ENCODE measurements at places on chromosomes 4 and X.

- DNase-seq = no peak
Measured at GRCh38 chr4:2262944-2263250, 988 bp upstream of the MXD4 start.

GRCh38 chr4:168981460-168981859, 28.6 kb downstream of the CBR4 start:
- no peak for DNase-seq

- DNase-seq = no peak
Measured at GRCh38 chrX:638482-639131, 8.0 kb downstream of the SHOX start.

DNA sequence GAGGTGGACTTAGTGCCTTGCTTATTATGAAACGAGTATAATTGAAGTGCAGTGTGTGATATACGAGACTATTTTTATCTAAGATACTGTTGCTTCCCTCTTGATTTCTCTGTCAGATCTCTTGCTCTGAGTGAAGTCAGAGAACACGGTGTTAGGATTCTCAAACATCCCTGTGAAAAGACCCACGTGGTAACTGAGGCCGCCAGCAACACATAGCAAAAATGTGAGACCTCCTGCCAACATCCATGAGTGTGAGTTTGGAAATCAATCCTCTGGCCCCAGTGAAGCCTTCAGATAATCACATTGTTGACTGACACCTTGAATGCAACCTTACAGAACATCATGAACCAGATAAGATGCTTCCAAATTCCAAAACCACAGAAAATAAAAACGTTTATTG, 954.4 kb downstream of the FAT4 start:
- no peak for DNase-seq

GRCh38 chr4:150950657-150951288, 64.3 kb downstream of the LRBA start:
- no peak for DNase-seq

DNA sequence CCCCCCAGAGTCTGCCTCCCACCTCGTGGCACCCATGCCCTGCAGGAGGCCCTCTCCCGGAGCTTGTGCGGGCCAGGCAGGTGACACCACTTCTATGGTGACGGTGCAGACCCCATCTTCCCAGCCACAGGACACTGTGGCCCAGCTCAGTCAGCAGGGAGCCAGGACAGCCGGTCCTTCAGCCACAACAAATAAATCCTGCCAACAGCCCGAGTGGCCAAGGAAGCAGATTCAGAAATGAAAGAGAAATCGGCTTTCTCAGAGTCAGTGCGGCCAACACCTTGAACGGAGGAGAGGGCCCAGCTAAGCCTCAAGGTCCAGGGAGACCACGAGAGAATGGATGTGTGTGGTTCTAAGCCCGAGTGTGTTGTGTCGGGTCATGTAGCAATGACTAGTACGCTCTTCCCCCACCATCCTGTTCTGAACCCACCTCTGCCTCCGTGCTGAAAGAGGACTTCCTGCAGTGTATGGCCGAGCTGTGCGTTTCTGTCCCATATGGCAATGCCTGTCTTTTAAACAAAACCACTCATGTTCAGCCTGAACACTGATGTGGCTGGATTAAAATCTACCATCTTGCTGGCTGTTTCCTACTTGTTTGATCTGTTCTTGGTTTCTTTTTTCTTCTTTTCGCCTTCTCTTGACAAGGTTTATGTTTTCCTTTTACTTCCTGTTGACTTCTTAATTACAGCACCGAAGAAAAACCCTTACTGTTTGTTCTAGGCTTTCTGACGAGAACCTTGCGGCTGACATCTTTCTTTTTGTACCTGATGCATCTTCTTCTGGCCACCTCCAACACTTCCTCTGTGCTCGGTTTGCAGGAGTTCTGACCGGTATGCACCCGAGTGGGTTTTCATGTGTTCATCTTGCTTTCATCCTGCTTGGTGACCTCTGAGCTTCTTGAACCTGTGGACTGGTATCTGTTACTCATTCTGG, 53.1 kb downstream of the GAK start:
- peak; percentile 65 for DNase-seq

DNA sequence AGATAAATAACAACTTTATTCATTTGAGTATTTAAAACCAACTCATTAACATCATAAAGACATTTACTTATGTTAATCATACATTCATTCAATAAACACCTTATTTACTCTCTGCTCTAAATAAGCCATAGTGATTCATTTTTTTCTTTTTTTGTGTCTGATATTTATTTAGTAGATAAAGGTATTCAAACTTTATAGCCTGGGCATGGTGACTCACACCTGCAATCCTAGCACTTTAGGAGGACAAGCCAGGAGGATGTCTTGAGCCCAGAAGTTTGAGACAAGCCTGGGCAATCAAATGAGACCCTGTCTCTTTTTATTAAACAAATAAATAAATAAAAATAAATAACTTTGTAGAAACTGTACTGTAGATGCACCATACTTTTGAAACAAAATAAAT, 771.3 kb upstream of the PCDH7 start:
- DNase-seq = no peak

DNA sequence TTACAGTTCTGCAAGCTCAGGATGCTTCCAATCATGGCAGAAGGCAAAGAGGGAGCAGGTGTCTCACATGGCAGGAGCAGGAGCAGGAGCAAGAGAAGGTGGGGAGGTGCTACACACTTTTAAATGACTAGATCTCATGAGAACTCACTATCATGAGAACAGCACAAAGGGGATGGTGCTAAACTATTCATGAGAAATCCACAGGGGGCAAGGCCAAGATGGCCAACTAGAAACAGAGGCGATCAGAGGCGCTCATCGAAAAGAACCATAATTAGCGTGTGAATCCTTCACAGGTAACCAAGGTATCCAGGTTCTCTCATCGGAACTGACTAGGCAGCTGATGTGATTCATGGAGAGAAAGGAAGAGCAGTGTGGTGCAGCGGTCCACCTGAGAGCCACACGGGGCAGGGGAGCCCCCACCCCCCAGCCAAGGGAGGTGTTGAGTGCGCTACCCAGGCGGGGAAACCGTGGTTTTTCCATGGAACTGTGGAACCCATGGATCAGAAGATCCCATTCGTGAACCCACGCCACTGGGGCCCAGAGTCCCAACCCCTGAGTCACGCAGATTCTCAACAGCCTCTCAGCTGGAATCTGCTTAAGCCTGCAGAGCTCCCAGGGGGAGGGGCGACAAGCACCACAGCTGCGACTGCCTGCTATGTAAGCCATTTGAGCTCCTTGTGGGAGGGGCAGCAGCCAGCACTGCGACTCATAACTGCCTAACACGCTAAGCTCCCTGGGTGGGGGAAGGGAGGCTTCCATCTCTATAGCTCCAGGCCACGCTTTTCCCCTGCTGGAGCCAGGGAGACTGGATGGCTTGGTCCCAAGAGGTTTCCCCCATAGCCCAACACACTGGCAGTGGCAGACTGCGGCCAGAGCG, 46.7 kb downstream of the FGF16 start:
- no peak for DNase-seq

DNA sequence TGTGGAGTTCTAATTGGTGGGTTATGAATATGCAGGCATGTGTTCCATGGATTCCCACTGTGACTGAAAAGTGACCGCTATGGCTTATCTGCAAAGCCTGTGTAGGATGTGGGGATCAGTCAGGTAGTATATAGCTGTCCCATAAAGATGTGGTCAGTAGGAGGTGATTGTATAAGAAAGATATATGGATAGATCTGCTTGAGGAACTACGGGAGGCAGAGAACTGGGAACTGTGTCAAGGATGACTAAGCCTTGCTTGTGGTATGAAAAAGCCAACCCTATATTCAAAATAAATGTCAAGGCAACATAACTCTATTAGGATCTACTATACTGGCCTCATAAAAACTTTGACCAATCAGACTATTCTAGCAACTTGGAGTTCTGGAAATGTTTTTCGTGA, 185.2 kb downstream of the KLHL4 start:
- no peak for DNase-seq

- DNase-seq = no peak
Measured at GRCh38 chr4:159455675-159456237, 352.9 kb downstream of the RAPGEF2 start.

GRCh38 chr4:145868637-145869409, 69.8 kb downstream of the ZNF827 start:
- no peak for DNase-seq

GRCh38 chrX:49040376-49040955, 2.7 kb downstream of the TFE3 start:
- DNase-seq = no peak

- DNase-seq = no peak
Measured at GRCh38 chr4:48079972-48080391, 54.1 kb downstream of the TXK start.

GRCh38 chrX:133307637-133308498, 89.7 kb upstream of the TFDP3 start:
- DNase-seq = no peak

- no peak for DNase-seq
Measured at GRCh38 chr4:8513931-8514330, 66.3 kb upstream of the GPR78 start.

DNA sequence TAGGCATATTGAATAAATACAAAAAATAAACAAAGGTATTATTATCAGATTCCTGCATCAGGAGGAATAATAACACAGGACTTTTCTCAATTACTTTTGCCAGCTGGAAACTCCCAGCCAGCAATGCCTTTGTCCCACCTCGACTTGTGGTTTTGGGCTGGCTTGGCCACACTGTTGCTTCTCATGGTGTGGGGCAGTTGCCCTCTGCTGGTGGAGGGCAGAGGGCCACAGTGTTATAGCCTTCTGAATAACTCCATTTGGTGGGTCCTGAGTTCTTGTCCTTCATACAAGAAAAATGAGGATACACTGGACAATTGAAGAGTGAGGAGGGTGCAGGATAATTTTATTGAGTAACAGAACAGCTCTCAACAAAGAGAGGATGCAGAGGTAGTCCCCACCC, 1206.0 kb upstream of the ADGRL3 start:
- DNase-seq = no peak

GRCh38 chrX:136666088-136666487, 18.1 kb downstream of the CD40LG start:
- no peak for DNase-seq

DNA sequence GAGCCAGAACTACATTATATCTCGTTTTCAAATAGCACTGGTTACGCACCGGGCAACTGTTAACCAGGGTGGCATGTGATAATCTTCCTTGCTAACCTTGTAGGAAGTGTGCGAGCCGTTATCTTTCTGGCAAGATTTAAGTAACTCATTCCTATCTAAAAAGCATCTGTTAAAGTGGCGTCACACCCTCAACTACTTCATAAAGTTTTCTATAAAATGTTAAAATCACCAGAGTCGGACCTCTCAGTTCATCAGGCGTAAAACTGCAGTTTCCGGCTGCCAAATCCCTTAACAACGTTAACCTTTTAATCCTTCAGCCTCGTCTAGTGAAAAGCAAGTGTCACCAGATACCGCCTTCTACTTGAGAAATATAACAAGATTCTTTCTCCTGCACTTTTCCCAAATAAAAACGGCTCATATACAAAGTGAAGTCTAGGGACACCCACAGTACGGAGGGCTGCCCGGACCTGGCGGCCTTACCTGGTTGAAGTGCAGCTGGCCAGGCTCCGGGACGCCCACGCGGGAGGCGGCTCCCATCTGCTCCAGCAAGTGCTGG, 1.2 kb downstream of the SLC39A8 start:
- peak; percentile 27 for DNase-seq

- DNase-seq = no peak
Measured at GRCh38 chrX:154602226-154602625, 16.9 kb downstream of the CTAG1B start.

DNA sequence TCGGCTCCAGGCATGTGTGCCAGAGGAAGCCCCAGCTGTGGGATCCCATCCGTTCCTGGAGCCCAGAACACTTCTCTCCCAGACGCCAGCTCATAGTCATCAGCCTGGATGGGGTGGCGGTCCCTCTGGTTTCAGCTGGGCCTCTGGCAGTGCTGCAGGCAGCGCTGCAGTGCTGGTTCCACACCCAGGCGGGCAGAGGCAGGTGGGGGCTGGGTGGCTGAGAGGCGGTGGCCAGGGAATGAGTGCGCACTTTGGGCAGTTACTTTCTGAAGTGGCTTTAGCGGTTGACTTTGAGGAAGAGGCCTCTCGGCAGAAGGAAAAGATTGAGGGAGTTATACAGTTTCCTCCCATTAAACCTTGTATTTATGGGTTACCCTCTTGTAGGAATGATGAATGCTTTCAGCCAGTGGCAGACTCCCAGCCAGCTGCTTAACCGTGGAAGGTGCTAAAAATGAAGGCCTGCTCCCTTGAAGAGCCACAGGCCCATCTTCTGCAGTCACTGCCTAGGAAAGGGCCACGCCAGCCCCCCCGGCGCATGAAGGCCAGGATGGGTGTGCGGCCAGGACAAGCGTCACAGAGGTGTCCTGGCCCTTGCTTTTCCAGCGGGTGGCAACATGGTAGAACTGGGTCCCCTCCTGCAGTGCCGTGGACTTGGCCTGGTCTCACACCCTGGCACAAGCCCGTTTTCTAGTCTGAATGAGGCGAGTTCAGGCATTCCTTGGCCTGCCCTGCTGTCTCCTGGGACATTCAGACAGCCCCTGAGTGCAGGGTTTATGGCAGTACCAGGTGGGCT, 9.9 kb downstream of the TADA2B start:
- DNase-seq = peak; percentile 49

DNA sequence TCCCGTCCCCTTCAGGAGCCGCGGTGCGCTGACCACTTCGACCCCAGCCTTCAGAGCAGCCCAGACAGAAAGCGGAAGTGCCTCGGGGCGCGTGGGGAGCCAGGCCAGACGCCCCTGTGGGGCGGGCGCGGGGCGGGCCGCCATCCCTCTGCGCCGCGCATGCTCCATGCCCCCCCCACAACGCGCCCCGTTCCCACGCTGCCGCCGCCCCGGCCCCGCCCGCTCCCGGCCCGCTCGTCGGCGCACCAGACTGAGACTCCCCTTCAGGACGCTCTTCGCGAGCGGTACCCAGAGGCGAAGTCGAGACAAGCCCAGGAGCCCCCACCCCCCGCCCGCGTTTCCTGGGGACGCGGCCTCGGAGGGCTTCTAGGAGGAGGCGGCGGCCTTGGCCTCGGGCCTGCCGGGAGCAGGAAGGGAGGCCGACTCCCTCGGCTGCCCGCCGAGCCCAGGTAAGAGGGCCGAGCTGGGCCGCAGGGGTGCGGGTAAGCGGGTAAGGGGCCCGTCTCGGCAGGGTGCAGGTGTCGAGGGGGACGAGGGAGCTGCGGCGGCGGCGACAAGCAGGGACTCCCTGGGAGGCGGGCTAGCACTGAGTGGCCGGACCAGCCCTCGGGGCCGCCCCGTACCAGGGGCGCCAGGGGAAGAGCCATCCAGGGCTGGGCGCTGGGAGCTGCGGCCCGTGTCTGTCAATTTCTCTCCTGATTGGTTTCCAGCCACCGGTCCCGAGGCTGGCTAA, at the start of gene ZFP92:
TSS of gene ZFP92 (plus strand) at position 218 of the 733 bp plus-strand sequence. CDS start 6,851 bp downstream, outside the sequence.
- peak; percentile 57 for DNase-seq

DNA sequence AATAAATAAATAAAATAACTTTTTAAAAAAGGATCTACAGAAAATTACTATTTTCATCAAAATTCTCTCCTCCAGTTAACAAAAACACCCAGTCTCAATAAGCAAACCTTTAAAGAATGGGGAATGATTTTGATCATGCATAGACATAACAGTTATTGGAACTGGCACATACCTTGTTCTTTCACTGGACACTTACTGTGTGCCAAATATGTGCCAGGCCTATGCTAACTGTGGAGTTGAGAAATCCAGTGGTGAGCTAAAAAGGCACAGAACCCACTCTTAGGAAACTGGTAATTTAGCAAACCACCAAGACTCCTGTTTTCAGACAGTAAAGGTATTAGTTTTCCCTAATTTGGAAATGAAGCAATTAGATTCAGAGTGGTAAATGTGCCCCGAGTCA, 39.1 kb downstream of the CLOCK start:
- DNase-seq = no peak

- no peak for DNase-seq
Measured at GRCh38 chr4:8008391-8008790, 68.7 kb upstream of the AFAP1 start.

GRCh38 chrX:87489071-87489470, 28.5 kb upstream of the KLHL4 start:
- DNase-seq = no peak

GRCh38 chr4:153211986-153212728, 7.9 kb downstream of the TRIM2 start:
- no peak for DNase-seq
